Sigmoid colon (tissue), 7 donors: ENCODE measurements at places on chromosomes 1 and 21. TPM values are rescaled to one million over a fixed set of nuclear protein-coding genes. Genes with fewer than 3 reads are reported as not detected.

Gene EVA1C
- total RNA-seq = 36.0 TPM

DNA sequence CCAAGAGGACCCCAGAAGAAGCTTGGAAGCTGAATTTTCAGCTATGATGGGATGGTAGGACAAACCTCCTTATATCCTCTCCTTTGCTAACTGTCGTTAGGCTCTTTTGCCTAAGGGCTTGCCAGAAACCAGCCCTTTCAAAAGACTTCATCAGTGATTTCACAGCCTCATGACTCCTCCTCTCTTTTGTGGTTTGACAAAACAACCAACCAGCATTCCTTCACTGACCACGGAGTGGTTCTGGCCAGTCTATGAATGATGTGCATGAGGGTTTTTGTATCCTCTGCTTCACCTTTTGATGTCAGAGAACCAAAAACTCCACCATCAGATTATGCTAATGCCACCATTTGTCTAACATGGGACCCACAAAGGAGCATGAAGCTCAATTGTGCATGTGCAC is 116.9 kb upstream of the COA6 start:
- no peaks in the 10 kb centered on the region for H3K36me3 ChIP-seq
- H3K4me1 ChIP-seq = no peaks in the 10 kb centered on the region
- no peak overlapping the region for H3K27ac ChIP-seq
- no peaks in the 10 kb centered on the region for H3K27me3 ChIP-seq
- H3K4me3 ChIP-seq = no peak overlapping the region

Gene ECM1
- total RNA-seq = 9.2 TPM

DNA sequence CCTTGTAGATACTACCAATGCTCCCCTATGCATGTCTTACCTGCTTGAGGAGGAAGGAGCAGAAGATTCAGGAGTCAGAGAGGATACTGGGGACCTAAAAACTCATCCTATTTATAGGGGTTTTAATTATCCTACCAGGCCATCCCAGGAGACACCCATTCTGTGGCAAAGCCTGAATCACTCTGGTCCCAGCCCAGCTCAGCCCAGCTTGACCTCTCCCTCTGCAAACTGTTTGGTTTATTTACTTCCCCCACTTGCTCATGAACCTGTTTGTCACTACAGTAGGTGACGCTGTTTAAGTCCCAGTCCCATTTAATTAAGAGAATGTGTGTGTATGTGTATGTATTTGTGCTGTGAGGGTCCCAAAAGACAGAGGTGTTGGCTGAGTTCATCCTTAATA is at the start of gene RPTN:
RPTN (minus strand) TSS at position 85 of the 400 bp plus-strand sequence. CDS start 1,339 bp downstream, outside the sequence.
- H3K27me3 ChIP-seq = no peaks in the 10 kb centered on the region
- no peak within 1 kb of the TSS for H3K4me3 ChIP-seq
- H3K36me3 ChIP-seq = no peaks in the 10 kb centered on the region

DNA sequence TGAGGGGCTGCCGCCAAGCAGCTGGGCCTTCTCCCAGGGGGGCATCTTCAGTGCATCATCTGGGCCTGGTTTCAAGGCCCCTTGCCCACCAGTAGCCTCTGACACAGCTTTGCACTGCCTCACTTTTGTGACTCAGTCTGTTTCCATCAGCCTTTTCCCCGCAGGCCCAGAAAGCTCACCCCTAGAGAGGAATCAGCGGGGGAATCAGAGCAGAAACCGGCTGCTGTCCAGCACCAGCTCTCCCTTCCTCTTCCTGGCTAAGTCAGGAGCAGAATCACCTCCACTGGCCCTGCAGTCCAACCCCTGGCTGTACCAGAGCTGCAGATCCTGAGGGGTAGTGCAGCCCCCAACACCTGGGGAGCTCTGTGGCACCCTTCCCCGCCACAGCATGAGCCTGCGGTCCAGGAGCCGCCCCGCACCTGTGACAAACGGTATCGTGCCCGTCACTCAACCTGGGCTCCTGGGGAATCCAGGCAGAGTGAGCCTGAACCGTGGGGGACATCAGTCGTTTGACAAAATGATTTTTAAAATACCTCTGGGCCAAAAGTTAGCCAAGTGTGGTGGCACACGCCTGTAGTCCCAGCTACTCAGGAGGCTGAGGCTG is 83.3 kb upstream of the TMEM51 start:
- no peak overlapping the region for H3K27ac ChIP-seq
- H3K4me3 ChIP-seq = no peak overlapping the region
- no peaks in the 10 kb centered on the region for H3K27me3 ChIP-seq
- no peaks in the 10 kb centered on the region for H3K36me3 ChIP-seq
